ENCODE measurements at places on chromosomes 7 and 10.

GRCh38 chr7:7970237-7970530 is 1.6 kb downstream of the GLCCI1 start:
- DNase-seq, result no peak

- no peak for DNase-seq
Measured at GRCh38 chr10:130493021-130493420, 356.8 kb downstream of the GLRX3 start.

DNA sequence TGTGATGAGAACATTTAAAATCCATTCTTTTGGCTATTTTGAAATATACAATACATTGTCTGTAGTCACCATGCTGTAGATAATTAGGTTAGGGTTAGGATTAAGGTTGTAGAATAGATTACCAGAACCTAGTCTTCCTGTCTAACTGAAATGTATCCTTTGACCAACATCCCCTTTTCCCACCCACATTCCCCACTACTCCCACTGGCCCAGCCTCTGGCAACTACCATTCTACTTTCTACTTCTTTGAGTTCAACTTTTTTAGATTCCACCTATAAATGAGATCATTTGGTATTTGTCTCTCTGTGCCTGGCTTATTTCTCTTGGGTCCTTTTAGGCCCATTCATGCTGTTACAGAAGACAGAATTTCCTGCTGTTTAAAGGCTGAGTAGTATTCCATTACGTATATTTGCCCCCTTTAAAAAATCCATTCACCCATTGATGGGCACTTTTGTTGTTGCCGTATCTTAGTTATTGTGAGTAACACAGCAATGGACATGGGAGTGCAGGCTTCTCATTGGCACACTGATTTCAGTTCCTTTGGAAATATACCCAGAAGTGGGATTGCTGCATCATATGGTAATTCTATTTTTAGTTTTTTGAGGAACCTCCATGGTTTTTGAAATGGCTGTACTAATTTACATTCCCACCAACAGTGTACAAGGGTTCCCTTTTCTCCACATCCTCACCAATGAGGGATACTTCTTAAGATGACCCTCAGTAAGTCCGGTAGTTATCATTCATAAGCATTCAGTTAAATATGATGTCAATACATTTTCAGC is 104.0 kb downstream of the RALA start:
- no peak for DNase-seq

- DNase-seq, result peak; percentile 38
Measured at GRCh38 chr10:101217450-101218281, 11.6 kb downstream of the LBX1 start.

DNA sequence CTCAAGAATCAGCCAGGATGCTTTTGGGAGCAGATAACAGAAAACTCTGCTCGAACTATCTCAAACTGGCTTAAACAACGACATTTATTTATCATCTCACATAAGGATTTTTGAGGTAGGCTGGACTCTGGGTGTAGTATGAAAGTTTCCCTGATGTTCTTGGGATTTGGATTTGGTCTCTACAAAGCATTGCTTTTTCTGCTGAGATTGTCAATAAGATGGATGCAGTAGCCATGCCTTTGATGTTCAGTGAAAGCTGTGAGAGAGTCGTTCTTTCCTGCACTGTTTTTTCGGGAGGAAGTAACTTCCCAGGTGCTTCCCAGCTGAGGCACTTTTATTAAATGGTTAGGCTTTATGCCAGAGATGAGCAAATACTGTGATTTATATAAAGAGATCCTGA is 181.1 kb downstream of the PRKG1 start:
- DNase-seq, result no peak

GRCh38 chr7:139680676-139681462 is 96.9 kb downstream of the HIPK2 start:
- DNase-seq, result peak; percentile 16

DNA sequence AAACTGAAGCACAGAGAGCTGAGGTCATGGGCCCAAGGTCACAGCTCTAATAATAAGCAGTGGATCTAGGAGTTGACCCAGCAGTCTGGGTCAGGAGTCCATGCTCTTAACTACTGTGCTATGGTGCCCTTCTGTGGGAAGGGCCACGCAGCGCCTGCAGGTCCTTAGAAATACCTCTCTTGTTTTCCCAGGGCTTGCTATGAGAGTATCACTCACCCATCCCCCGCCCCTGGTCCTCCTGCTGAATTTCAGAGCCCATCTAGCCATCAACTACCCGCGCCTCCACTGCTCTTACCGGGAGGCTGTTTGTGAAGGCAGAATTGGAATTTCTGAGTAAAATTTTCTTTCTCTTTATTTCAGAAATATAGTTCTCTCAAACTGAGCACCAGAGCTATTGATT is 27.3 kb upstream of the CRHR2 start:
- no peak for DNase-seq

GRCh38 chr10:127905848-127906261 is 1.0 kb upstream of the PTPRE start:
- no peak for DNase-seq
